ENCODE measurements at places on chromosomes 5 and 9.

- no peak for DNase-seq
Measured at GRCh38 chr5:149760854-149761187, 30.7 kb downstream of the PPARGC1B start.

DNA sequence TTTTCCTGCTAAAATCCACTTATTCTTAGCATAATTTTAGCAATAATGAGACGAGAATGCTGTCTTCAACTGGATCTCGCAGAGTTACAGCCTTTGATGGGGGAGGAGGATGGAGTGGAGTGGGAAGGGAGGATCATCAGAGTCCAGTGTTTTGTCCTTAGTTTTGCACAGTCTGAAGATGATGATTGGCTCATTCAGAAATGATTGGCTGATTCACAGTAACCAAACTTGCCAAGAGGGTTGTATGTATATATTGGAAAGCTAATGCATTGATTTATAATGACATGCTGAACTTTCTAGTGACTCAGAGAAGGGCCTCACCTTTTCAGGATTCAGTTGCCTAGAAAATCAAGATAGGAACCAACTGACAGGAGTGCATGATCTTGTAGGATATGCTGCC lies 448.0 kb downstream of the CCDC171 start:
- no peak for DNase-seq

DNA sequence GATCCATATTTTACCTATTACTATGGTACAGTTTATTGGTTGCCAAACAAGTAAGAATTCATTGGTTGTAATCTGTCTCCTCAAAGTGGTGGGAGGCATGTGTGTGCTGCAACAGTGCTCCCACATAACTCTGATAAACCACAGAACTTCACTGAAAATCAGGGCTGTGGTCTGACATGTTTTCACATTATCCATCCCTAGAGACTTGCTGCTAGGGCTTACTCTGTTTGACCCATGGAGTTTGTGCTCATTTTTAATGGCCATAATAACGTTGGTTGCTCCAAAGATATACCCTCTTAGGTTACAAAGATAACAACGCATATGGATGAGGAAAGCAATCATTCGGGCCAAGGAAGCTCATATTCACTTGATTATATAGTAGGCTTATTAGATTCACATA lies 37.0 kb downstream of the HACD4 start:
- no peak for DNase-seq

- no peak for DNase-seq
Measured at GRCh38 chr9:123745451-123745850, 184.5 kb downstream of the DENND1A start.

GRCh38 chr9:111985315-111985714 lies 88.7 kb downstream of the UGCG start:
- DNase-seq: no peak

DNA sequence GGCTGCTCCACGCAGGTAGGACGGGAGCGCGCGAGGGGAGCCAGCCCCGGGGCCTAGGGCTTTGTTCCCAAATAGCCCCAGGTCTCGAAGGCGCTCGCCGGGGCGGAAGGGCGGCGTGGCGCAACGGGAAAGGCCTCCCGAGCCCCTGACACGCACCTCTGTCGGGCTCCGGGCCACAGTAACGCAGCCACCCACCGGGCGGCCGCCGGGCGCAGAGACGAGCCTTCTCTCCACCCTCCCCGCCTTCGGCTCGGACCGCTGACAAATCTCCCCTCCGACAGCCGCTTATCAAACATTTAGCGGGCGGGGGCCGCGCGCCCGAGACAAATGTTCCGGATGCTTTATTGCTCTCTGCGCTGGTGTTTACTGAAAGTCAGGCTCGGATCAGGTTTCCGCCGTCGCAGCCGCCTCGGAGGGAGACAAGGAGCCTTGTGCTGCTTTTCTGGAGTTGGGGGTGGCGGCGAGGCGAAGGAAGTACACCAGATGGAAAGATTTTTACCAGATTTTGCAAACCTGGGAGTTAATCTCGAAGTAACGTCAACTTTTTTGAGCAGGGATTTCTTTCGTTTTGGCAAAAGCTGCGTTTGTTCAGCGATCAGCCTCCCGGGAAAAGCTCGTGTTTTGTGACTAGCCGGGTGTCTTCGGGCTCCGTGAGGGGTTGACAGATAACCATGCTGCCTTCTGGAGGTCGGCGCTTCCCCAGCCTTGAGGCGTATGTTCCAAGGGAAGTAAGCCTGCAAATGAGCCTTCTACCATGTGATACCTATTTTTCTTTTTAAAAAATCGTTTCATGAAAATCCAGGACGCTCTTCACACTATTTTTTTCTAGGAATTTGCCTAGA lies 950 bp downstream of the RGMB start:
- DNase-seq: peak; percentile 68

- no peak for DNase-seq
Measured at GRCh38 chr9:26770821-26771220, 121.8 kb downstream of the CAAP1 start.

GRCh38 chr9:3508078-3508431 lies 17.7 kb downstream of the RFX3 start:
- no peak for DNase-seq

DNA sequence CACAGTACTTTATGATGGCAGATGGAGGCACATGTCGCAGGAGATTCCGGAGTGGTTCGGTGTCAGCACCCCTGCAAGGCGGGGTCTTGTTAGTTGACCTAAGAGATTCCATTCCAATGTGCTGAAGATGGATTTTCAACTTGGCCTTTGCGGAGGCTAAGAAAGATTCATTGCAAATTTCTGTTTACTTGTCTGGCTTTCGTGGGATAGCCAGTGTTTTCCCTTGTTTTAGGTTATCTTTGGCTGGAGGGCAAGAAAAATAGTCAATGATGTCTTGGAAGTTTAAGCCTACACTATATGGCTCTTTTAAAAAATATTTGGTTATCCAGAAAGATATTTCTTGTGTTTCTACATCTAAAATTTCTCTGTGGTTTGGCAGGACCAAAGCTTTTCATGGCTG lies 123.6 kb upstream of the PTCH1 start:
- no peak for DNase-seq

GRCh38 chr9:4983601-4984165 lies 1.4 kb upstream of the JAK2 start:
- DNase-seq: no peak

GRCh38 chr9:83068414-83068813 lies 5.5 kb upstream of the RASEF start:
- no peak for DNase-seq

- DNase-seq: no peak
Measured at GRCh38 chr5:108857905-108858304, 110.2 kb downstream of the FER start.

DNA sequence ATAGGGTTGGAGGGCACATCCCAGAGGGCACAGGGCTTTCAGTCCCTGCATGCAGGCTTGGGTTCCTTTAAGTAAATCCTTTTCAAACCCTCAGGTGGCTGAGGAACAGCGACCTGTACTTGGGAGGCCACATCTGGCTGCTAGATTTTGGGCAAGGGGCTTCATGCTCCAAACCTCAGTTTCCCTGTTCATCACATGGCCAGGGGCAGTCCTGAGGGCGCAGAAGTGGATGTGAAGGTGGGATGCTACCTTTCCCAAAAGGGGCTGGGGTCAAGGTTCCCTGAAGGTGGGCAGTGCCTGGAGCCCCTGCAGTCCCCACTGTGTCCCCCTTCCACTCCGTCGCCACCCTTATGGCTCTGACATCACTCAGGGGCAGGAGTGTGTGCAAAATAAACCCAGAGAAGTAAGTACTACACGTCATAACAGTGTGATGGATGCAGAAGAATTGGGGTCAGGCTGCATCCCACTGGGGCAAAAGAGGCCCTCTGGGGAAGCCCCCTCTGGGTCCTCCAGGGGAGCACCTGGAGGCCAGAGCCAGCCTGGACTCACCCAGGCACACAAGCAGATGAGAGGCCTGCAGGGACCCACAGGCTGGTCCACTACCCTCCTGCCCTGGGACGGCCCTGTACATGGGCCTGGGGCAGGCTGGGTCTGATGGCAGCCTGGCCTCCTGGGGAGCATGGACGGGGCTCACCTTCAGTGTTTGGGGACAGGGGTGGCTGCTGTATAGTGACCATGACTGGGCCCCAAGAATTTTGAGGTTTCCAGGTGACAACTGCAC lies 1.9 kb upstream of the CARD19 start:
- DNase-seq: no peak

GRCh38 chr9:132908635-132909034 lies 29.9 kb downstream of the SPACA9 start:
- no peak for DNase-seq

DNA sequence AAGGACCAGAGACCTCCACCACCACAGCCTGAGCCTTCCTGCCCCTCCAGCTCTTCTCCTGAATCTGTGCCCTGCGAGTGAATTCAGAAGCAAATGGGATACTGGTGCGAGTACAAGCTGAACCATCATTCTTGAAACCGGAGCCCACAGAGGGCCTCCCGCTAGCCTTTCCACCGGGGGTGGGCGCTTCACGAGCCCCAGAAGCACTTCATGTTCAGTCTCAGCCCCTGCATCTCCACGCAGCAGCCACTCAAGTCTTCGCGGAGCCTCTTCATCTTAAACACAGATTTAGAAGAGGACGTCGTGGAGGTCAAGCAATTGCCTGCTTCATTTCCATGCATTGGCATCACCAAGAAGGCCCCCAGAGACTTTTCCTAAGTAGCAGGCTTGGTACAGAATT lies 26.0 kb upstream of the OLFM1 start:
- no peak for DNase-seq

DNA sequence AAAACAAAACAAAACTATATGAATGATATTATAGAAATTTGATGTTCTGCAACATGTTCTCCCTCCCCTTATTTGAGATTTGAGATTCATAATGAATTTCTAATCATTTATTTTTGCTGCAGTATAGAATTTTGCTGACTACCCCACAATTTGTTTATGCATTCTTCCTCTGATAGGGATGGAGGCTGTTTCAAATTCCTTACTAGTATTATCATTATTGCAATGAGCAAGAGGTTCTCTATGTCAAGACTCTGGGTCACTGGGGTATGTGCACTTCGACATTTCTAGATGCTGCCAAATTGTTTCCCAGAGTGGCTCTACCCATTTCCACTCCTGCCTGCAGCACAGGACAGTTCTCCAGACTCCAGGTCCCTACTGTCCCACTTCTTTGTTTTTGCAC lies 54.9 kb upstream of the DAB2IP start:
- DNase-seq: no peak

GRCh38 chr5:54743997-54744788 lies 226.6 kb downstream of the SNX18 start:
- peak; percentile 47 for DNase-seq

DNA sequence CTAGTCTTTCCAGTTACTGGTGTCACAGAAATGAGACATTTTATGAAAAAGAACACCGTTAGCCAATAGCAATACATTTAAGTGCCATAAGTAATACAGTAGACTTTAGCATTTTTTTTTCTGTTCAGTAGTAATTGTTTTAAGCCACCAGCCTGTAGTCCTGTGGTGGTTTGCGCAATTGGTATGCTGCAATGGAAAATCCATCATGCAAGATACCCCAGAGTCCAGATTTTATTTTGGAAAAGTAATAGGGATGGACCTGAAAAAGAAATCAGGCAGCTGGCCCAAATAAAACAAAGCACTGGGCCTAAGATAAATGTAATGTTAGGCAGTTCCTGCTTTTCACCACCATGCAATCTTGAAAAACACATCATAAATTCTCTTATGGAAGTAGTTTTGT lies 94.6 kb upstream of the RASGRF2 start:
- no peak for DNase-seq

Measured in stimulated activated CD4-positive, alpha-beta T cell treated with anti-CD3 and anti-CD28 coated beads, Interleukin-2, amount 100 ng/mL, for 24 hours (primary cell).